Activated T-cell treated with anti-CD3 and anti-CD28 coated beads, Interleukin-2, amount 50 U/mL, for 24 hours (primary cell): ENCODE measurements at places on chromosomes 13 and 19.

DNA sequence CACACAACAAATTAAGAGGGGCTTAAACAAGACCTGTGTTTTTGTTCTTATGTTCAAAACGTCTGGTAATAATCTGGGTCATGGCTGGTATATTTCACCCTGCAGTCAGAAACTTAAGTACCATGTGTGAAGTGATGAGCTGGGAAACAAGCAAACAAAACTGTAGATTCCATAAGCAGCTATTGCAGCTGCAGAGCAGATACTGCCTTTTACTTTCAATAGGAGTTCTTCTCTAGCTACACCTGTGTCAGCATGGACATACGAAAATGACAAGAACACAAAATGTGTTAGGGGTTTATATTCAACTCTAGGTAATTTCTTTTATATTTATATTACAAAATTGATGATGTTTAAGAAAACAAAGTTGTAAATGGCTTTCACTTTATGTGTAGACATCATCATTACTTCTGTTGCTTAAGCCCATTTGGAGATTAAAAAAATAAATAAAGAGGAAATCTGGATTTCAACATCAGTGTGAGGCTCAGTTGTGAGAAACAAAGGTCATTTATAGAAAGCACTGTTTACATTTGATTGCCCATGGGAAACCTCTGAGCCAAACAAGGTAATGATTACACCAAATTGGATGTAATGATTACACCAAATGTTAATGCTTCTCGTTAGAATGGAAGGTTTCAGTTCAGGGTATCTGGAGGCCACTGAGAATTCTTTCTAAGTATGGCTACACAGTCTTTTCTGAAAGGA lies 451.0 kb upstream of the SLC10A2 start:
- H3K4me1 ChIP-seq = no peaks in the 10 kb centered on the region
- H3K4me3 ChIP-seq = no peak overlapping the region
- DNase-seq = no peak
- no peak overlapping the region for H3K27ac ChIP-seq
- H3K27me3 ChIP-seq = no peaks in the 10 kb centered on the region

DNA sequence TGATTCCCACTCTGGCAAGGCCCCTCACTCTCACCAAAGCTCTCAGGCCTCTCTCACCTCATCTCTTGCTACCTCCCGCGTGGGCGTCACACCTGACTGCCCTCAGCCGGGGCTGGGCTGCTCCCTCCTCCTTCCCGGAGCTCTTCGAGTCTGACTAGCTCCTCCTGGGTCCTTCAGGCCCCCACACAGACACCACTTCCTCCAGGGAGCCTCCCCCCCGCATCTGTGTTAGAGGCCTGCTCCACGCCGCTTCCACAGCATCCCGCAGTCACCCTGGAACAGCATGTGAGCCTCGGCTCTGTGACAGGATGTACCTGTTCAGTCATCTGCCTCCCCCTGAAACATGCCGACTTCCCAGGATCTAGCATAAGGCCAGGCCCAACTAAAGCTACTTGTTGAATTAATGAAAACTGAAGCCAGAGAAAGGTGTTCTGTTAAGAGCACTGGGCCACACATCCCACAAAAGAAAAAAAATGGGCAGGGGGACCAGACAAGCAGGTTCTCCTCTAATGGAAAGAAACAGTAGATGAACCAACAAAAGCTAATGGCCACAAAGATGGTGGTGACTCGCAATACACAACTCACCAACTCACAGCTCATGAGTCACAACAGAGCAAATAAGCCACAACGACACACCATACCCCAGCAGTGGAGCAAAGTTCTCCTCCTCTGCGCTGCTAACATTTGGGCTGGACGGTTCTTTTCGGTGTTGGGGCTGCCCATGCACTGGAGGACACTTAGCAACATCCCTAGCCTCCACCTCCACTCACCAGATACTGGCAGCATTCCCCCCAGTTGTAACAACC lies 3.0 kb downstream of the PPP6R1 start:
- H3K27ac ChIP-seq = peak overlapping the region; percentile 97
- H3K4me3 ChIP-seq = peak overlapping the region; percentile 97
- no peaks in the 10 kb centered on the region for H3K27me3 ChIP-seq
- H3K36me3 ChIP-seq = peaks cover 80% of the 10 kb centered on the region

DNA sequence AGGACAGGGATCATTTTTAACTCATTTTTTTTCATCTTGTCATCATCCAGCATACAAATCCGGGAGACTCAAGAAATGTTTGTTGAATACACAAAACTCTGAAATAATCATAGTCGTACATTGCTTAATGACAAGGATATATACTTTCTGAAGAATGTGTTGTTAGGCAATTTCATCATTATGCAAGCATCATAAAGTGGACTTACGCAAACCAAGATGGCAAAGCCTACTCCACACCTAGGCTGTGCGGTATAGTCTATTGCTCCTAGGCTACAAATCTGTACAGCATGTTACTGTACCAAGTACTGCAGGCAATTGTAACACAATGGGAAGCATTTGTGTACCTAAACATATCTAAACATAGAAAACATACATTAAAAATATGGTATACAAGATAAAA lies 264.1 kb downstream of the TSHZ3 start:
- no peaks in the 10 kb centered on the region for H3K36me3 ChIP-seq
- peaks cover 7% of the 10 kb centered on the region for H3K27me3 ChIP-seq
- H3K4me3 ChIP-seq = no peak overlapping the region
- no peaks in the 10 kb centered on the region for H3K4me1 ChIP-seq
- DNase-seq = no peak

DNA sequence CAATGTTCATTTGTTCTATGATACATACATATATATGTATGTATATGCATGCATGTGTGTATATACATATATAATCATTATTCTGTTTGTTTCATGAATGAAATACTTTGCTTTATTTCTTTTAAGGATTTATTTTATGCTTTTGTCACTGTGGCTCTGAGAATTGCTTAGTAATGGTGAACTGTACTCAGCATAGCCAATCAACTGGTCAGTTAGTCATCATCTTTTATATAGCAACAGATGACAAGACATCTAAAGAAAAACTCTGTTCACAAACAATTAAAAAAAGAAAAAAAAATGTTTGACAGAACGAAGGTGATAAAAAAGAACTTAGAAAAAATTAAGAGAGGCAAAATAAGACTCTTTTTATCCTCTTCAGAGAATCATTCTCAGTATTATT lies 1440.3 kb downstream of the PCDH9 start:
- no peaks in the 10 kb centered on the region for H3K36me3 ChIP-seq
- H3K27me3 ChIP-seq = no peaks in the 10 kb centered on the region
- DNase-seq = no peak
- no peak overlapping the region for H3K4me3 ChIP-seq
- no peak overlapping the region for H3K27ac ChIP-seq

- peaks cover 30% of the 10 kb centered on the region for H3K4me1 ChIP-seq
- H3K36me3 ChIP-seq = peaks cover 64% of the 10 kb centered on the region
- DNase-seq = peak; percentile 99
- H3K27me3 ChIP-seq = peaks cover 28% of the 10 kb centered on the region
- H3K4me3 ChIP-seq = peak within 1 kb of the TSS; percentile 89
Observed at GRCh38 chr19:53467485-53468262, at the start of gene ZNF813. TSS of gene ZNF813 (plus strand) at chr19:53467733. CDS start at chr19:53483823, 16,090 bp downstream.
